ENCODE measurements at places on chromosomes 2 and 18.
A peak's percentile ranks its signal among the peaks of the same experiment; 100 is the strongest.

DNA sequence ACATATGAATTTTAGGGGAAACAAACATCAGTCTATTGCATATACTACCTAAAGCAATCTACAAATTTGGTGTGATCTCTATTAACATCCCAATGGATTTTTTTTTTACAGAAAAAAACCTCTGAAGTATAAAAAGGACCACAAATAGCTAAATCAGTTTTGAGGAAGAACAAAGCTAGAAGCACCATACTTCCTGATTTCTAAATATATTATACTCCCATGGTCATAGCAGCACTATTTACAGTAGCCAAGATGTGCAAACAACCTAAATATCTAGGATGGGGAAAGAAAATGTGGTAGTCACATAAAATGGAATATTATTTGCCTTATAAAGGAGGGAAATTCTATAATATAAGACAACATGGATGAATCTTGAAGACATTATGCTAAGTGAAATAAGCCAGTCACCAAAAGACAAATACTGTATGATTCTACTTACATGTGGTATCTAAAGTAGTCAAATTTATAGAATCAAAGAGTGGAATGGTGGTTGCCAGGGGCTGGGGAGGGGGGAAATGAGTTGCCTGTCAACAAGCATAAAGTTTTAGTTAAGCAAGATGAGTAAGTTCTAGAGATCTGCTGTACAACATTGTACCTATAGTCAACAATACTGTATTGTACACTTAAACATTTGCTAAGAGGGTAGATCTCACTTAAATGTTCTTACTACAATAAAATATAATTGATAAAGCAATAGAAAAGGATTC lies 17.6 kb upstream of the CASP8 start:
- H3K4me1 ChIP-seq: peaks cover 71% of the 10 kb centered on the region
- H3K27me3 ChIP-seq: no peaks in the 10 kb centered on the region
- peak overlapping the region; percentile 56 for H3K27ac ChIP-seq
- H3K4me3 ChIP-seq: no peak overlapping the region

DNA sequence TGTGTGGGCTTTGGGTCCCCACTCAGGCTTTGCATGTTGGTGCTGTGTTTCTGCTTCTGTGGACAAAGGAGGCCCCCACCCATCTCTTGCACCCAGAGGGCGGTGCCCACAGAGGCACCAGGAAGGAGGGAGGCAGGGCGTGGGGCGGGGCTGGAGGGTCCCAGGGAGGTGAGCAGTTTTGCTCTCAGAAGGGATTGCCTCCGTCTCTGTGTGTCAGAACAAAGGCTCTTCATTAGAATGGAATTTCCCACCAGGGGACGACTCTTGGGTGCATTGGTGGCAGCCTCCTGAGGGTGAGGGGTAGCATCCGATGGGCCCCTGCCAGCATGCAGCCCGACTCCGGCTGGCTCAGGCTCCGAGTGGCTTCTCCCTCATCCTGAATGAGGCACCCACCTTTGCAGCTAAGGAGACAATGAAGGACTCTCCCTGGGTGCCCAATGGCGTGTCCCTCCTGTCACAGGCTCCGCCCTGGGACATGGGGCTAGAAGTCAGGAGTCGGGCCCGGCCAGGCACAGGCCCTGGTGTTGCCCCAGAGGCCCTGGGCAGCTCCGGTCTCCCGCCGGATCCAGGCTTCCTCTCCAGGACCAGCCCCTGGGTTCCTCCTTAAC lies 7.0 kb upstream of the ERFE start:
- H3K4me1 ChIP-seq: no peaks in the 10 kb centered on the region
- no peak for ATAC-seq
- H3K36me3 ChIP-seq: no peaks in the 10 kb centered on the region

DNA sequence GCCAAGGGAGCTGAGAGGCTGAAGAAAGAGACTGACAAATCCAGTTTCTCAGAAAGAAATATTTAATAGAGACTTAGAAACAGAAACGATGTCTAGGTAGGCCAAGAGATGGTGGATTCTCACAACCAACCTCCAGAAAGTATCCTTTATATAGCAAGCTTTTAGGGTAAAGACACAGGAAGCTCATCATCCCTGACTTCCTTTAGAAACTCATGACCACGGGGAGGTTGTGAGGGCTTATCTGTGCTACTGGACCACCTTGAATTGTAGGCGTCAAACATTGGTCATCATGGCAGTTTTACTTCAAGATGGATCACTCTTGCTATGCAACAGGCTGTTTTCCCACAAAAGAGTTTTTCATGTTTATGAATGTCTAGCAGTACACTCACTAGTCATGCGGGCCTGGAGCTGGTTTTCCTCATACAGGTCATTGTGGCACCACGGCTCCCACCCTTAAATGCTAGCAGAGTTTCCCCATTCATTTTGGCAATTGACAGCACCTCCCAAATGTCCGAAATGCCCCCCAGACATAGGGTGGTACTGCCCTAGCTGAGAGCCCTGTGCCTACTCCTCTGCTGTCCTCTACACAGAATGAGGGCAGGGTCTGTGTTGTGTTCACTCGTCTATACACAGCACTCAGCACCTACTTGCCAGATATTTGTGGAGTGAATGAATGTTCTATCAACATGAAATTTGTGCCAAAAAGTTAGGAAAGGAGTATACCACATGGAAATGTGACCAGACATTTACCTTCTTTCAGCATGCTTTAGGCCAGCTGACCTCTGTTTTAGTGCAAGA lies 89.0 kb downstream of the TMEM247 start:
- ATAC-seq: no peak
- peaks cover 92% of the 10 kb centered on the region for H3K4me1 ChIP-seq
- H3K4me3 ChIP-seq: peak overlapping the region; percentile 74
- H3K27ac ChIP-seq: peak overlapping the region; percentile 98
- peaks cover 41% of the 10 kb centered on the region for H3K36me3 ChIP-seq

- no peak overlapping the region for H3K4me3 ChIP-seq
- no peaks in the 10 kb centered on the region for H3K27me3 ChIP-seq
- H3K36me3 ChIP-seq: no peaks in the 10 kb centered on the region
- peaks cover 5% of the 10 kb centered on the region for H3K4me1 ChIP-seq
- no peak overlapping the region for H3K27ac ChIP-seq
Observed at GRCh38 chr2:31150120-31150670, 12.0 kb upstream of the GALNT14 start.

DNA sequence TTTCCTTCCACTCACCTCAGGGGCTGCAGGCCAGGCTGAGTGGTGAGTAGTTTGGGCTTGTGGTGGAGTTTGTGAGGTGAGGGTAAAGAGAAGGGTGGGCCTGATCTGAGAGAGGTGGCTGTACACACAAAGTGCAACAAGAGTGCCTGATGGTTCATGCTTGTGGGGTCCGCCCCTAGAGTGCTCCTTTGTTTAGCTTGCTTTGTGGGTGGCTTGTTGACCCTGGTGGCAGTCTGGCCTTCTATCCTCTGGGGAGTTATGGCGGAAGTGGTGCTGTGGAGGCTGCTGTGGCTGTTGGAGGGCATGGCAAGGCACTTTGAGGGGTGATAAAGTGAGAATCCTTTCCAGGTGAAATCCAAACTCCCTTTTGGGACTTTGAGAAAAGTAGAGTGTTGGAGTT lies 10.6 kb downstream of the UBE2F start:
- ATAC-seq: peak; percentile 85
- H3K27me3 ChIP-seq: no peaks in the 10 kb centered on the region
- peak overlapping the region; percentile 17 for H3K27ac ChIP-seq
- H3K4me3 ChIP-seq: no peak overlapping the region

GRCh38 chr2:24175631-24176187 lies 856 bp downstream of the FAM228A start:
- H3K36me3 ChIP-seq: peaks cover 6% of the 10 kb centered on the region
- H3K27ac ChIP-seq: no peak overlapping the region
- peaks cover 10% of the 10 kb centered on the region for H3K27me3 ChIP-seq
- H3K4me1 ChIP-seq: no peaks in the 10 kb centered on the region
- H3K4me3 ChIP-seq: no peak overlapping the region

DNA sequence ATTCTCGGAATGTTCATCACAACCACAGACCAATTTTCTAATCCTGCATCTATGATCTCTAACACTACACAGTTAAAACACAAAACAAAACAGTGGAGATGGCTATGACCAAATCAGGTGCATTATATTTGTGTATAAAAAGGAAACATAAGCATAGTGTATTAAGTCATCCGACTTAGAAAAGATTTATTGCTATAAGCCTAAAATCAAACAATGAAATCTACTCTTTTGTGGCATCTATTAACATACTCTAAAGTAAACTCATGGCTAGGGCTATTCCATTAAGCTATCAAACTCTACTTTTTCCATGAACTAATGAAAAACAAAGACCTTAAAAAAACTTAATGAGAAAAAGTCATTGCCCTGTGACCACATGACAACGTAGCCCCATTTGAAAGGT lies 8.7 kb downstream of the SP3 start:
- H3K4me1 ChIP-seq: peaks cover 83% of the 10 kb centered on the region
- ATAC-seq: no peak
- no peak overlapping the region for H3K27ac ChIP-seq

DNA sequence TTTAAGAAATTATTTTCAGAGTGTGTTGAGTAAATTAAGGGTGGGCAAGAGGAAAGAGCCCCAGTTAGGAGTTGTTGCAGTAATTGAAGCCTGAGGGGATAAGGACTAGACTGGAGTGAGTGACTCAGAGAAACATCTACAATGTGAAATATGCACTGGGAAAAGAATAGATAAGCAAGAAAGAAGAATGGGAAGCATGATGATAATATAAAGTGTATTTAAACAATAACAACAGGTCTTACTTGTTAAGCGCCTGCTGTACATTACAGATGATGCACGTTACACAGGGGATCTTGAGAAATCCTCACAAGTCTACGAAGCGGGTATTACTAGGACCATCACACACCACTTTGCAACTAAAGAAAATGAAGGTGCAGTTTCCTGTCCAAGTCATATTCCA lies 73.6 kb upstream of the STK17B start:
- H3K27me3 ChIP-seq: no peaks in the 10 kb centered on the region
- H3K4me1 ChIP-seq: peaks cover 57% of the 10 kb centered on the region
- peak overlapping the region; percentile 29 for H3K27ac ChIP-seq
- H3K36me3 ChIP-seq: no peaks in the 10 kb centered on the region

DNA sequence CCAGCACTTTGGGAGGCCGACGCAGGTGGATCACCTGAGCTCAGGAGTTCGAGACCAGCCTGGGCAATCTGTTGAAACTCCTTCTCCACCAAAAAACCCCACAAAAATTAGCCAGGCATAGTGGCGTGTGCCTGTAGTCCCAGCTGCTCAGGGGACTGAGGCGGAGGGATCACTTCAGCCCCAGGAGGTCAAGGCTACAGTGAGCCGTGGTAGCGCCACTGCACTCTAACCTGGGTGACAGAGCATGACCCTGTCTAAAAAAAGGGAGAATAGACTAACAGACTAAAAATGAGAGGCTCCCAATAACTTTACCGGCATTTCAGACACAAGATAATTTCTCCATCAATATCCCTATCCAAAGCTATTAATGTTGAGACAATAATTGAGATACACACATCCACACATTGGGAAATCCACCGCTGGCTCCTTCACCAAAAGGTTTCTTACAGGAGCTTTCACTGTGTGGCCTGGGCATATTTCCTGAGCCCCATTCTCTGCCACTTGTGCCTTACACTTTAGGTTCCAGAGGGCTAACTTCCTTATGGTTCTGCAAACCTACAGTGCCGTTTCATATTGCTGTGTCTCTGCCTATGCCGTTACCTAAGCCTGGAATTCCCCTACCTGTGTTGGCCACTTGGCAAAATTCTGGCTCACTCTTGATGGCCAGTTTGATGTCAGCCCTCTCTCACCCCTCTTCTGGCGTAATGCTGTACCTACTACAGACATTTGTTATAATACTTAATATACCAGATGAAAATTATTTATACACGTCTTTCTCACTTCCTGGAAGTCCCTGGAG lies 115.8 kb upstream of the ZFP36L2 start:
- no peak overlapping the region for H3K27ac ChIP-seq
- ATAC-seq: no peak

GRCh38 chr18:52615943-52616342 lies 275.9 kb downstream of the DCC start:
- H3K27ac ChIP-seq: no peak overlapping the region
- ATAC-seq: peak; percentile 54
- H3K27me3 ChIP-seq: no peaks in the 10 kb centered on the region
- H3K4me1 ChIP-seq: no peaks in the 10 kb centered on the region
- H3K36me3 ChIP-seq: no peaks in the 10 kb centered on the region
- H3K4me3 ChIP-seq: no peak overlapping the region

Data from stimulated activated memory B cell treated with anti-CD40 and anti-IgM and Interleukin-4, amounts not matched to agents 10 μg/mL and 1 μg/mL and 100 μg/mL, for 72 hours (primary cell).